ENCODE measurements at places on chromosomes 7 and 10.

DNA sequence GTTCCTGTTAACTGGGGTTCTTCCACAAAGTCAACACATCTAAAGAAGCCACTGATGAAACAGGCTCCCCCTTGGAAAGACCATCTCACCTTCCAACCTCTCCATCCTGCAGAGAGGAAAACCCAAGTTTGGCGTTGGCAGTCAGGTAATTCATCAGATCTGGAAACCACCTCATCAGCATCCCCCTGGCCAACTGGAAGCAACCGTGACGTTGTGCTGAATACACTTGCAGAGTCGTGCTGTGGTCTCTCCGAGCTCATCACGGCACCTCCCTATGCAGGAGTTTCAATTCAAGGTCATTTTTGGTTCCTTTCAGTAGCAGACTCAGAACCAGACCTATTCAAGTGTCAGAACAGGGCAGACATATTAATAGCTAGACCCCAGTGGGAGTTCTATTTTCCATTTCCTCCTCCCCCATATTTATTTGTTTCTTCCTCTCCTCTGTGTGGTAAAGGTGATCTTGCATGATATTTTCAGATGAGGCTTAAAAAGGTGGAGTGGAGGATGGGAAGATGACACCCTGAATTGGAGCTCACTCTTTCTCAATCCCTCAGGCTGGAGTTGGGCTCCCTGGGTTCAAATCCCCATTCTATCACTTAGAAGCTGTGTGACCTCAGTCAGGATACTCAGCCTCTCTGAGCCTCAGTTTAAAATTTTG lies 149.1 kb upstream of the ADO start:
- no peak for DNase-seq

- no peak for DNase-seq
Observed at GRCh38 chr7:26735976-26736600, 128.3 kb downstream of the SKAP2 start.

- DNase-seq: no peak
Observed at GRCh38 chr7:145860809-145861208, 255.8 kb upstream of the CNTNAP2 start.

GRCh38 chr10:87505366-87506111 lies 846 bp downstream of the MINPP1 start:
- no peak for DNase-seq

DNA sequence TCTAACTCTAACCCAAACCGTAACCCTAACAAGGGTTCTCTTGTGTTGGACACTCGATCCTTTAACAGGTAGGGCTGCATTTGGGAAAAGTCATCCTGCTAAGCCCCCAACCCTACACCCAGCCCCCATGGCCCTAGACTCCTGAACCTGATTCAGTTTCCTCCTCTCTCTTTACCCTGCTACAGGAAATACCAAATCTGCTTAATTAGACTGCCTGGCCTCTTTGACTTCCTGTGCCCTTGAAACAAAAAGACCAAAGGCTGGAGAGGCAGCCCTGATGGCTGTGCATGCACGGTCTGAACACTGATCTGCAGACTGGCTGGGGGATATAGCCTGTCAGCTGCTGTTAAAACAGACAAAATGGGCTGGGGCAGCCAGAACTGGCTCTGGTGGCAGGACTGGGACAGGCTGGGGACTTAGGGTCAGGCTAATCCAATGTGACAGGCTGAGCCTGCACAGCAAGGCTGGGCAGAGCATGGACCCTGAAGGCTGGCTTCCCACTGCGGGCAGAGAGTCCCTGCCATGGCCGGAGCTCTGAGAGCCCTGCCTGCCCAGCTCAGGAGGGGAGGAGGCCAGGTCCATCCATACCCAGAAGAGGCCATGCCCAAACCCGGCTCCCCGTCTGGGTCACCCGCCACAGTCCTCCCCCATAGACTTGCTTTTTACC lies 51.0 kb upstream of the MSMB start:
- DNase-seq: no peak

GRCh38 chr10:7773845-7774801 lies 13.7 kb downstream of the KIN start:
- no peak for DNase-seq

GRCh38 chr10:133140417-133141143 lies 19.4 kb upstream of the KNDC1 start:
- DNase-seq: no peak

Measured in glomerular endothelial cell (primary cell).